ENCODE measurements at places on chromosomes 16 and 17.
A peak's percentile ranks its signal among the peaks of the same experiment; 100 is the strongest.

- DNase-seq: peak; percentile 80
Observed at GRCh38 chr17:49576917-49577649, 1.4 kb downstream of the NXPH3 start.

- DNase-seq: peak; percentile 79
Observed at GRCh38 chr17:61404913-61405685, 5.5 kb downstream of the TBX2 start.

DNA sequence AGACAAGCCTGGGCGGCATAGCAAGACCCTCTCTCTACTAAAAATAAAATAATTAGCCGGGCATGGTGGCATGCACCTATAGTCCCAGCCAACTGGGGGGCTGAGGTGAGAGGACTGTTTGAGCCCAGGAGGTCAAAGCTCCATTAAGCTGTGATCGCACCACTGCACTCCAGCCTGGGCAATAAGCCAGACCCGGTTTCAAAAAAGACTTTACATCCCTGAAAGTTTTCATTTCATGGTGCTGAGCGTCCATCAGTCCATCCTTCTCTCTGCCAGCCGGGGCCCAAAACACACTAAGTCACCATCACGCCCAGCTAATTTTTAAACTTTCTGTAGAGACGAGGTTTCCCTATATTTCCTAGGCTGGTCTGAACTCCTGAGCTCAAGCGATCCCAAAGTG, 10.6 kb downstream of the RAB40B start:
- DNase-seq: no peak

DNA sequence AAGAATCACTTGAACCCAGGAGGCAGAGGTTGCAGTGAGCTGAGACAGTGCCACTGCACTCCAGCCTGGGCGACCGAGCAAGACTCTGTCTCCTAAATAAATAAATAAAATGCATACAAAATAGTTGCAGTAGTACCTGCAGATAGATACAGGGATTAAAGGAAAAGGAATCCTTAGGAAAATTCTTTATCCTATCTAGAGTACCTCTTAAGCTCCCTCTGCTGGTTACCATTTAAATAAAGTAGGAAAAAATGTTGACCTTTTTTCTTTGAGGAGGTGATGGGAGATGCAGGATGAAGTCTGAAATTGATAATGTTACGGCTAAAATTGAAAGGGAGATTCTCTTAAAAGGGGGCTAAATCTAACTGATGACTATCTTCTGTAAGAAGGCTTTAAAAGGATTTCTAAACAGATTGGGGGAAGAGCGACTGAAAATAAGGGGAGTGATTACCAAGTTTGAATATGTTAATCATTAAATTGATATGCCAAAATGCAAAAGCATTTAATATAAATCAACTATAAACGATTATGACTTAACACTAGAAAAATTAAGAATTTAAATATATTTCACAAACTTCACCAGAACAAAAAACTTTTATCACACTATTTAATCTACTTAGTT, 29.4 kb downstream of the C16orf87 start:
- DNase-seq: peak; percentile 32

GRCh38 chr17:28404812-28405570, 1.0 kb downstream of the SLC46A1 start:
- peak; percentile 60 for DNase-seq
